ENCODE measurements at places on chromosomes 6 and 20. TPM values are rescaled to one million over a fixed set of nuclear protein-coding genes. Genes with fewer than 3 reads are reported as not detected.

The GABRR1 gene
- total RNA-seq: not detected

DNA sequence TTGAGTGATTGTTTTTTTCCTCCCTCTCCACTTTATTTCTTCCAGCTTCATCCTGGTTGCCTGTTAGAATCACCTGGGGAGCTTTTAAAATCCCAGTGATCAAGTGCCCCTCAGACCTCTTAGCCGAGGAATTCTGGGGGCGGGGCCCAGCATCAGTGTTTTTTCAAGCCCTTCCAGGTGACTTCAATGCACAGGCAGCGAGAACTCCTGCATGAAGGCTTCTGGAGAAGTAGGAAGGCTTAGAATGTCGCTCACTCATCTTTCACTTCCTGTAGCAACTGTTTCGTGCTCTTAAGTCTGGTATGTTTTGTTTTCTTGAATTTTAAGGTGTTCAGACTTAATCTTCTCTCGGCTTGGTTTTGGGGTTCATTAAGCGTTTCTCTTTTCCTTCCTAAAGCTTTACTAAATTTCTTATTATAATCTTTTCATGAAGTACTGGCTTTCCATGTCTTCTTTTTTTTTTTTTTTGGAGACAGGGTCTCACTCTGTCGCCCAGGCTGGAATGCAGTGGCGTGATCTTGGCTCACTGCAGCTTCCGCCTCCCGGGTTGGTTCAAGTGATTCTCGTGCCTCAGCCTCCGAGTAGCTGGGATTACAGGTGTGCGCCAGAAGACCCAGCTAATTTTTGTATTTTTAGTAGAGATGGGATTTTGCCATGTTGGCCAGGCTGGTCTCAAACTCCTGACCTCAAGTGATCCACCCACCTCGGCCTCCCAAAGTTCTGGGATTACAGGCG, 30.9 kb upstream of the TULP1 start:
- H3K4me1 ChIP-seq: no peaks in the 10 kb centered on the region
- no peak overlapping the region for H3K4me3 ChIP-seq
- no peak for DNase-seq
- no peaks in the 10 kb centered on the region for H3K36me3 ChIP-seq
- no peak overlapping the region for H3K27ac ChIP-seq

The GZF1 gene
- 30.3 TPM for total RNA-seq

DNA sequence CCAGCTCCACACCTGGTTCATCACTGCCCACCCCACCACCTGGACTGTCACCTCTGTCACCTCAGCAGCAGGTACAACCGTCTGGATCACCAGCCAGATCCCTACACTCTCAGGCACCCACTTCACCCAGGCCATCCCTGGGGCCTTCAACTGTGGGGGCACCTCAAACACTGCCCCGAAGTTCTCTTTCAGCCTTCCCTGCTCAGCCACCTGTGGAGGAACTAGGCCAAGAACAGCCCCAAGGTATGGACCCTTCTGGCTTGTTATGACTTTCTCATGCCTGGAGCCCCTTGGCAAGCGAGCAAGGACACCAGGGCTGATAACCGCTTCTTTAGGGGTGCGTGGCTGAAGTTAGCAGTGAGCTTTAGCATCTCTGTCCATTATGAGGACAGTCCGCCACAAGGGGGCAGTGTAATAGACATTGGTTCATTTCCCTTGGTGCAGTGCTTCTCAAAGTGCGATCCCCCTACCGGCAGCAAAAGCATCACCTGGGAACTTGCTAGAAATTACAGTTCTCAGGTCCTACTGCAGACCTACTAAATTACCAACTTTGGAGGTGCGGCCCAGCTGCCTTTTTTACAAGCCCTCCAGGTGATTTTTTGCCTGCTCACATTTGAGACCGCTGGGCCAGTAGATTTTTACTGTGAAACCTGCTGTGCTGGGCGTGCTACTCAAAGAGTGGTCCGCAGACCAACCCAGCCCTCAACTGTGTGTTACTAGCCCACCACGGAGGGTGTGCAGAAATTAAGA, 32.5 kb downstream of the PNPLA1 start:
- H3K4me1 ChIP-seq: peaks cover 4% of the 10 kb centered on the region
- no peak overlapping the region for H3K4me3 ChIP-seq
- peaks cover 15% of the 10 kb centered on the region for H3K27me3 ChIP-seq

The EEF1A2 gene
- 1.3 TPM for total RNA-seq

The TFAP2C gene
- total RNA-seq: under 0.01 TPM

DNA sequence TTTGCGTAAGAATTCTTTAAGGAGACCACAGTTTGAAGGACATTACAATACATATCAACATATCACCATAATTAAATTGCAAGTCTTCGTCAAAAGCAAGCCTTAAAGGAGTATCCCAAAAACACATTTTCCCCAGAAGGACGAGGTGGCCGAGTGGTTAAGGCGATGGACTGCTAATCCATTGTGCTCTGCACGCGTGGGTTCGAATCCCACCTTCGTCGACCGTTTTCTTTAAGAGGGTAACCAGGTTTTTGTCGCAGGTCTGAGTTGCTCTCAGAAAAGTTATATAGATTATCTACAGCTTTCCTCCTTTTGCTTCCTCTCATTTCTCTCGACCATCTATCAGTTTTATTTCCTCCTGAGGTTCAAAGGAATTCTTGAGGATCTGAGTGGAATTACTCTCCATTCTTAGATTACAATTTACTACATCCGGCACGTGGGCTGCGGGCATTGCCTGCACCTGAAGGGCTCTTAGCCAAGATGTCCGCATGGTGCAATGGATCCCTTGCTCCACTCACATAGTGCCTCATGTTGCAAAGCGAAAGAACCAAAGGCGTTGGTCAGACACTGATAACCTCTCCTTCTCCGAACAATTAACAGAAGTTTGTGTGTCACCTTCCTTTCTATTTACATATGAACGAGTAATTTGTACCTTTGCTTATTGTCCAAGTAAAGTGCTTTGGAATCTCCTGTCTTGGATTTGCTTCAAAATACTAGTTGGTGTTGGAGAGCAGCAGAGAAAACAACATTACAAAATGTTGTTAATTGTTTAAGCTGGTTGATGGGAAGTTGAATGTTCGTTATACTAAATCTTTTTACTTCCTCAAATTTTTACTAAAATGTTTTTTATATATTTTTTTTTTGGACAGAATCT, 14.0 kb downstream of the POM121L2 start:
- peak; percentile 51 for DNase-seq
- H3K4me1 ChIP-seq: no peaks in the 10 kb centered on the region
- H3K4me3 ChIP-seq: peak overlapping the region; percentile 20
- no peaks in the 10 kb centered on the region for H3K36me3 ChIP-seq
- H3K27me3 ChIP-seq: no peaks in the 10 kb centered on the region

GRCh38 chr6:103723438-103724322, 1136.0 kb downstream of the HACE1 start:
- no peaks in the 10 kb centered on the region for H3K27me3 ChIP-seq
- no peak overlapping the region for H3K4me3 ChIP-seq
- no peaks in the 10 kb centered on the region for H3K4me1 ChIP-seq
- DNase-seq: no peak
- H3K36me3 ChIP-seq: no peaks in the 10 kb centered on the region

DNA sequence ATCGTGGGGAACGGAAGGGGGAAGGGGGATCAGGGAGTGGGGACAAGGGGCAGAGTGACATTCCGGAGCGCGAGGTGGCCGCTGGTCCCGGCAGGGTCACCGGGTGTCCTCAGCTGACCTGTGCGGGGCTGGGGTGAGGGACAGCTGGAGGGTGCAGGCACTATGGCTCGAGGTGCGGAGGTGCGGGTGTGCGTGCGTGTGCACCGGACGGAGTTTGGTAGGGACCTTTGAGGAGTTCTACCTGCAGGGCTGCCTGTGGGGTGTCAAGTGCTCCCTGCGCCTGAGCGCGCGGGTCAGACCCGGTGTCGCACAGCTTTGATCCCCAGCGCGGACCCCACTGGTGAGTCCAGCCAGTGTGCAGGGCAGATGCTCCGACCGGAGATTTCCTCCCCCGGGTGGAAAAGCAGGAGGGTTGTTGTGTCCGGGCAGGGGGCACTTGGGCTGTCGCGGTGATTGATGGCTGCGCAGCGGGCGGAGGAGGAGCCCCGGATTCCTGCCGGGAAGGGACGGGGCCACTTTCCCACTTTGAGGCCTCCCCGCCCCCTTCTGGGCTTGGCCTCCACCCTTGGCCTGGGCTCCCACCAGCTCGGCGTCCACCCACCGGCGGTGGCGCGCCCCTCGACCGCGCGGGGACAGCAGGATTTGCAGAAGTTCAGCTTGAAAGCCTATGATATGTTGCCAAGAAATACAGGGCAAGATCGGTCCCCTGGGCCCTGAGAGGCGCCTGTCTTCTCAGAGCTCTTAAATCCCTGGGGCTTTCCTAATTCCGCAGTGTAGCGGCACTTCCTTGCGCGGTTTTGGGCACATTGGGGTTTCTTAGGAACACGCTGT, 658 bp downstream of the RIN2 start:
- H3K36me3 ChIP-seq: peaks cover 2% of the 10 kb centered on the region
- H3K4me1 ChIP-seq: peaks cover 8% of the 10 kb centered on the region
- peak overlapping the region; percentile 78 for H3K27ac ChIP-seq
- peak overlapping the region; percentile 72 for H3K4me3 ChIP-seq

Data from IMR-90 (cell line).